ENCODE measurements at places on chromosomes 11 and 22. TPM values are rescaled to one million over a fixed set of nuclear protein-coding genes. Genes with fewer than 3 reads are reported as not detected.
A peak's percentile ranks its signal among the peaks of the same experiment; 100 is the strongest.

DNA sequence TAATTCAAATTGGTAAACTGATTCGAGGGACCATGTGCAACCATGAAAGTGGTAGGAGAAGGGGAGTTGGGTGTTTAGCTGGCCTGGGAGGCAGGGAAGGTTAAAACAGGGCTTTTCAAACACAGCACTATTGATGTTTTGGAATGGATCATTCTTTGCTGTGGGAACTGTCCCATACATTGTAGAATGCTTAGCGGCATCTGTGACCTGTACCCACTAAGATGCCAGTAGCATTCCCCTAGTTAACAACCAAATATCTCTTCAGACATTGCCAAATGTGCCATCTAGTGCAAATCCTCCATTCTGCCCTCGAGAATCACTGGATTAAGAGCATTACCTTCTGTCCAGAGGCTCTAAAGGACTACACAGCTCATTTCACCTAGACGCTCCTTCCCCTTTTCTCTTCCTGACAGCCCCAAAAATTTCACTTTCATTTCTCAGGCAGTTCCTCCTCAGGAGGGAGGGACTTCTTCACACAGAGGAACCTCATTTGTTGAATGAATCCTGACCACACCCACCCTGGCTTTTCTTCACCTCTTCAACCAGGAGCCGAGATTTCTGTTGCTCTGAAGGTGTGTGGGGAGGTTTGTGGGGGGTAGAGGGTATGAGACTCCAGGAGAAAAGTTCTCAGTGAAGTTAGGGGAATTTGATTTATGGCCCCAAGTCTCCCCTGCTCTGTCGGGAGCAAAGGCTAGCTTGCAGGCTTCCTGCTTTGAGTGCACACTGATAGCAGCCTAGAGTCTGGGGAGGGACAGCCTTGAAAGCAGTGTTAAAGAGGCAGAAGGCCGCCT is at the start of gene TRIM34:
Gene TRIM34, plus strand, starts transcription at position 513 of the 791 bp plus-strand sequence. CDS start 7,331 bp downstream, outside the sequence.
- H3K27ac ChIP-seq, result peak within 1 kb of the TSS; percentile 75
- DNase-seq, result peak; percentile 85
- no peaks in the 10 kb centered on the region for H3K36me3 ChIP-seq
- no peaks in the 10 kb centered on the region for H3K27me3 ChIP-seq
- H3K4me1 ChIP-seq, result peaks cover 23% of the 10 kb centered on the region

DNA sequence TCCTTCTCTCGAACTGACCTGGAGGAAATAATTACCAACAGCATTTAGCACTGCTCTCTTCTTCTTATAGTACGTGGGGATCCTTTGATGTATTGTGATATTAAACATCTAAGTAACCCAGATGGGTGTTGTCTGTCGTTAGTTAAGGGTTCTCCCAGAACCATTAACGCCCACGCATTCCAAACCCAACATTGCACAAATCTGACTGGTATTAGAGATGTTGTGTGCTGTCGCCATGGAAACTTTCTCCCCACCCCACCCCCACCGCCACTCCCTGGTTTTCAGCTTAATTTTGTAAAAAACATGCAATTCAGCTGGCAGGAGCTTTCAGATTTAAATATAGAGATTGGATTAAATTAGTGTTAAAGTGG is 1495.2 kb downstream of the TBC1D22A start:
- H3K27ac ChIP-seq, result no peak overlapping the region
- no peaks in the 10 kb centered on the region for H3K27me3 ChIP-seq
- no peak overlapping the region for H3K4me3 ChIP-seq
- H3K36me3 ChIP-seq, result no peaks in the 10 kb centered on the region
- H3K4me1 ChIP-seq, result no peaks in the 10 kb centered on the region

DNA sequence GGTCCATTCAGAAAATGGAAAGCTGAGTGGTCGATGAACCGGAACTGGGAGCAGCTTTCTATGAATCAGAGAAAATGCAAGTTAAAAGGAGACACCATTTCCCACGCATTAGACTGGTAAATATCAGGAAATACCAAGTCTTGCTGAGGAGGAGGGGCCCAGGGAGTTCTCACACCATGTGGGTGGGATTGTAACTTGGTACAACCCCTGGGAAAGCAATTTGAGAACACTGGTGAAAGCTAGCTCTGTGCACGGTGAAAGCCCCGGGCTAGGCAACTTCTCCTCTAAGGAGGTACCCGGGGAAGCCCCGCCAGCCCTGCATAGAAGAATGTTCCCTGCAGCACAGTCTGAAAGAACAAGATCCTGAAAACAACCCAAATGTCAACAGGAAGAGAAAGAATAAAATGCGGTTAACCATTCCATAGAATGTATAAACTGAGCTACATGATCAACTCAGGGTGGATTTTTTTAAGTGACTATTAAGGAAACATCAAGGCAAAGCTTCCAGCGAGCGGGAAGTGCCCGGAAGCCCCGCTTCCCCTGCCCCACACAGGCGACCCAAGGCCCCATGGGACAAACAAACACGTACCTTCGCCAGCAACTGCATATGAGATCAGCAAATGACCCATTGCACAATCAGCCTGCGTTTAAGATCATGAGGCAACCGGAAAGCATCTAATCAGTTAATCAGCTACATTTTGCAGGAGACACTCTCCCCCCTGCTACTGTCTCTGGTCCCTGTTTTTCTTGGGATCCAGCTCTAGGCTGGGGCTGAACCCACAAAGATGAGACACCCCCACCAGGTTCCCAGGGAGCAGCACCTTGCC is 11.3 kb downstream of the SHANK2 start:
- no peak overlapping the region for H3K4me3 ChIP-seq
- no peak overlapping the region for H3K27ac ChIP-seq
- DNase-seq, result no peak
- H3K4me1 ChIP-seq, result no peaks in the 10 kb centered on the region
- no peaks in the 10 kb centered on the region for H3K36me3 ChIP-seq

KRTAP5-8 gene
- not detected for total RNA-seq

TPBGL gene
- total RNA-seq, result 0.75 TPM

GRCh38 chr11:35980686-35981390 is 37.0 kb downstream of the LDLRAD3 start:
- no peaks in the 10 kb centered on the region for H3K27me3 ChIP-seq
- no peaks in the 10 kb centered on the region for H3K36me3 ChIP-seq
- DNase-seq, result no peak
- no peaks in the 10 kb centered on the region for H3K4me1 ChIP-seq
- H3K4me3 ChIP-seq, result no peak overlapping the region
- no peak overlapping the region for H3K27ac ChIP-seq

TESMIN gene
- total RNA-seq, result 3.9 TPM

C1QTNF5 gene
- total RNA-seq, result not detected

- no peak overlapping the region for H3K27ac ChIP-seq
- H3K4me1 ChIP-seq, result peaks cover 14% of the 10 kb centered on the region
- no peaks in the 10 kb centered on the region for H3K27me3 ChIP-seq
- no peak for DNase-seq
Observed at GRCh38 chr11:35210876-35211546, 72.0 kb downstream of the CD44 start.

GRCh38 chr11:62627713-62628112 is 5.9 kb upstream of the B3GAT3 start:
- H3K27ac ChIP-seq, result no peak overlapping the region
- no peaks in the 10 kb centered on the region for H3K27me3 ChIP-seq
- no peak for DNase-seq
- no peak overlapping the region for H3K4me3 ChIP-seq
- H3K36me3 ChIP-seq, result peaks cover 70% of the 10 kb centered on the region
- no peaks in the 10 kb centered on the region for H3K4me1 ChIP-seq

DNA sequence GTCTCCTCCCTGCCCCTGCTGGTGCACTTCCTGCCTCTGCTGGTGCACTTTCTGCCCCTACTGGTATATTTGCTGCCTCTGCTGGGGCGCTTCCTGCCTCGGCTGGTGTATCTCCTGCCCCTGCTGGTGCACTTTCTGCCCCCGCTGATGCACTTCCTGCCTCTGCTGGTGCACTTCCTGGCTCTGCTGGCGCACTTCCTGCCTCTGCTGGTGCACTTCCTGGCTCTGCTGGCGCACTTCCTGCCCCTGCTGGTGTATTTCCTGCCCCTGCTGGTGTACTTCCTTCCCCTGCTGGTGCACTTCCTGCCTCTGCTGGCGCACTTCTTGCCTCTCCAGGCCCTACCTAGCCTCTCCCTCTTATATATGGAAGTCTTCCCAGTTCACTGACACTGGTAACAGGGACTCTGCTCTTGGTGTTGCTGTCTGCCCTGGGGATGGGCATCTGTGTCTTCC is 10.1 kb downstream of the MTFP1 start:
- DNase-seq, result peak; percentile 95
- no peaks in the 10 kb centered on the region for H3K27me3 ChIP-seq
- H3K36me3 ChIP-seq, result no peaks in the 10 kb centered on the region
- H3K27ac ChIP-seq, result peak overlapping the region; percentile 87
- H3K4me3 ChIP-seq, result peak overlapping the region; percentile 6

DEUP1 gene
- total RNA-seq, result not detected

- no peaks in the 10 kb centered on the region for H3K4me1 ChIP-seq
- no peaks in the 10 kb centered on the region for H3K27me3 ChIP-seq
- H3K4me3 ChIP-seq, result no peak overlapping the region
Observed at GRCh38 chr22:24453853-24454252, 26.5 kb downstream of the ADORA2A start.

CD3D gene
- 12.0 TPM for total RNA-seq

PANX3 gene
- total RNA-seq, result not detected

DNA sequence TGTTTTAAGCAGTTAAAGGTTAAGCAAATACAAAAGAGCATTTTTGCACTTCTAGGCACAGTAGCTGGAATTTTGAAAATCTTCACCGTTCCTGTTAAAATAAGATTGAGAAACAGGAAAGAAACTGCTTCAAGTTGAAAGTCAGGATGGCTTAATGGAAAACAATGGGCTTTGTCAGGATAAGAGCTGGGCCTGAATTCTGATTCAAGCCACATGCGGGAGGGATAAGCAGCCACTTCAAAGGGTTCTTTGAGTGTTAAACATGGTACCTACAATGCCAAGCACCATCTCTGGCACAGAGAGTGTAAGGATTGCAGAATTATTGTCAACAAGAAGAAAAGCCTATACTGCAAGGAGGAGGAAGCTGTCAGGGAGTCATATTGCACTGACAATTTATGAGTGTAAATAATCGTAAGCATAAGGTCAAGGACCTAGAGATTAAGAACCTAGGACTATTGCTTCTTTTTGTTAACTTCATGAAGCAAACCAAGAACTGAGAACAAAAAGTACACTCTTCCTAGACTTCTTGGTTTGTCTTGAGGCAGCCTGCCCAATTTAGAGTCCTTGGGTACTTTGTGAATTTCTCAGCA is 32.5 kb downstream of the MPPED2 start:
- no peaks in the 10 kb centered on the region for H3K4me1 ChIP-seq
- H3K27ac ChIP-seq, result no peak overlapping the region
- no peaks in the 10 kb centered on the region for H3K27me3 ChIP-seq
- no peaks in the 10 kb centered on the region for H3K36me3 ChIP-seq
- no peak overlapping the region for H3K4me3 ChIP-seq

OR8D4 gene
- total RNA-seq, result not detected

- peak; percentile 9 for DNase-seq
- H3K4me1 ChIP-seq, result peaks cover 34% of the 10 kb centered on the region
- no peaks in the 10 kb centered on the region for H3K27me3 ChIP-seq
- no peaks in the 10 kb centered on the region for H3K36me3 ChIP-seq
- no peak overlapping the region for H3K27ac ChIP-seq
Observed at GRCh38 chr11:59766542-59767224, 11.5 kb downstream of the STX3 start.

MSANTD4 gene
- 5.1 TPM for total RNA-seq

GRCh38 chr11:43933608-43934551 is 8.6 kb upstream of the C11orf96 start:
- H3K4me1 ChIP-seq, result peaks cover 16% of the 10 kb centered on the region
- H3K36me3 ChIP-seq, result no peaks in the 10 kb centered on the region

DNA sequence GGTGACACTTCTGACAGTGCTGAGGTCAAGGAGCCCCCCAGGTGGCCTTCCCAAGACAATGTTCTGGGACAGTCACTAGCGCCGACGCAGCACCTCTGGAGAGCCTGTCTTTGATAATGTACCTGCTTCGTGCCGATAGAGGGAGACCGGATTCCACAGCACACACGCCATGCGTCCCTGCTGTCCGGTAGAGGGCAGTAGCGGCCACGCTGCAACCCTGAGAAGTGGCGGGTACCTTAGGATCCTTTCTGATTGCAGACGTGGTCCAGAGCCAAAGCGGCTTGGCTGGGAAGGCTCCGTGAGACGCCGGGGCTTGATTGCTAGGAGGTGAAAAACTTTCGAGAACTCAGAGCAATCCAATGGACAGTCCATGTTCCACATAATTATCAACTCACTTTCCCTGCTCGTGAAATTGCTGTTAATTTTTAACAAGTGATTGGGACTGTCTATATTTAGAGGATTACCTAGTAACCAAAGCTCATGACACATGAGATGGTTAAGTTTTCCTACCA is 11.4 kb upstream of the BARX2 start:
- no peak overlapping the region for H3K27ac ChIP-seq
- no peaks in the 10 kb centered on the region for H3K36me3 ChIP-seq
- H3K4me1 ChIP-seq, result no peaks in the 10 kb centered on the region
- H3K27me3 ChIP-seq, result peaks cover 26% of the 10 kb centered on the region
- H3K4me3 ChIP-seq, result no peak overlapping the region
- peak; percentile 82 for DNase-seq

GRCh38 chr11:57913715-57914704 is 109.7 kb upstream of the OR9Q1 start:
- no peak for DNase-seq
- H3K27me3 ChIP-seq, result no peaks in the 10 kb centered on the region
- H3K4me1 ChIP-seq, result no peaks in the 10 kb centered on the region

DNA sequence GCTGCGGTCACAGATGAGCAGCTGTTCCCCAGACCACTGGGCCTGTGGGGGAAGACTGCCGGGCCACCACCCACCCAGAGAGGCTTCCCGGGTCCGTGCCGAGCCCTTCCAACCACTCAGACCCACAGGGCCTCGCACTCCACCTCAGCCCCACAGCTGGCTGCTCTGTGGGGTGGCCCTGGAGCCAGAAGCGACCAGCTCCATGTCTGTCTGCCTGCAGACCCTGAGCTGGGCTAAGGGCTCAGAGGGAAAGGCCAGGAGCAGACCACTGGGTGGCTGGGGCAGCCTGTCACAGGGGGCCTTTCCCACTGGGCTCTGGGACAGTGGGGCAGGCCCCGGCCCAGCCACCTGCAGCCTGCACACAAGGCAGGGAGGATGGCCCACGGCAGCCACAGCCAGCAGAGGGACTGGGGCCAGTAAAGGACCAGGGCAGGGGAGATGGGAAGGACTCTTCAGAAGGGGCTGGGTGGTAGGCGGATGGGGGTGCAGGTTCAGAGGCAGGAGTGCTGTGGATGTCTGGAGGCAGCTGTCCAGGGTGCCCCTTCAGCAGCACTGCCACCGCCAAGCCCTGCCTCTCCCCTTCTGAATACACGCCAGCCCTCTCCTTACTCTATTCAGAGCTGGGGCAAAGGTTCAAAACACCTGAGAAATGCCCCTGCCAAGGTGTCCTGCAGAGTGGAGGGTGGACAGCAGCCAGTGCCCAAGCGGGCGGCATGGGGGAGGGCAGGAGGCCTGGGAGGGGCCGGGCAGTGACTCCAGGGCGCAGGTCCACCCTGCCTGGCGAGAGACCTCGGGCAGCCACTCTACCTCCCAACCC is 32.2 kb downstream of the GNB1L start:
- H3K36me3 ChIP-seq, result peaks cover 1% of the 10 kb centered on the region
- DNase-seq, result no peak
- H3K4me3 ChIP-seq, result no peak overlapping the region
- no peaks in the 10 kb centered on the region for H3K4me1 ChIP-seq

DNA sequence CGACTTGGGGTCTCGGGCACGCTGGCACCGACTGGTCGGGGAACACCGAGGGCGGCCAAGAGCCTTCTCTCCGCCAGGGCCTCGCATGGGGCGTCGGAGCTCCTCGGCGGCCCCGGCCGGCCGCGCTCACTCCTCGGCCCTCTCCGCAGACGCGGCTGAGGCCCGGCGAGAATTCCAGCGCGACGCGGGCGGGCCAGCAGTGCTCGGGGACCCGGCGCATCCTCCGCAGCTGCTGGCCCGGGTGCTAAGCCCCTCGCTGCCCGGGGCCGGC is 5.6 kb downstream of the TBX1 start:
- H3K27me3 ChIP-seq, result peaks cover 29% of the 10 kb centered on the region
- no peak overlapping the region for H3K4me3 ChIP-seq
- DNase-seq, result no peak
- H3K4me1 ChIP-seq, result peaks cover 22% of the 10 kb centered on the region

DBX1 gene
- not detected for total RNA-seq

Measured in natural killer cell (primary cell).